Muscle of back (tissue), 13 donors: ENCODE measurements at places on chromosomes 4 and X.
A peak's percentile ranks its signal among the peaks of the same experiment; 100 is the strongest.

- DNase-seq = peak; percentile 70
These were observed 47.8 kb upstream of the SETD7 start for GRCh38 chr4:139603576-139604410.

DNA sequence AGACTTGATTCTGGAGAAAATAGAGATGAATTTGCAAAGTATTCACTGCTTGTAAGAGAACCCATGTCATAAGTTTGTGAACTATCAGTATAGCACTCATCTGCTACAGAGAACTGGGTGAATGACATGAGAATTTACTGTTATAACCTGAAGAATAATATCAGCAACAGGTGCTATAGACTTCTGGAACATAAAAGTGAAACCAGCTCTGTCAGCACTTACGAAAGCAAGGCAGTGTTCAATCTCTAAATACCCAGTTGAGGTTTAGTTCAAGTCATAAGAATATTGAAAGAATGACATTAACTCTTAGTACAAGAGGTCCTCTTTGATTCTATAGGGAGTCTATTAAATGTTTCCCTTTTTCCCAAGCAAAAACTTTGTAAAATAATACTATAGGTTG is 232.9 kb upstream of the ANKRD50 start:
- no peak for DNase-seq

- DNase-seq = no peak
These were observed 106.1 kb downstream of the NHS start for GRCh38 chrX:17481086-17481485.

- DNase-seq = no peak
These were observed 58.1 kb downstream of the ADGRG2 start for GRCh38 chrX:19064175-19064574.

DNA sequence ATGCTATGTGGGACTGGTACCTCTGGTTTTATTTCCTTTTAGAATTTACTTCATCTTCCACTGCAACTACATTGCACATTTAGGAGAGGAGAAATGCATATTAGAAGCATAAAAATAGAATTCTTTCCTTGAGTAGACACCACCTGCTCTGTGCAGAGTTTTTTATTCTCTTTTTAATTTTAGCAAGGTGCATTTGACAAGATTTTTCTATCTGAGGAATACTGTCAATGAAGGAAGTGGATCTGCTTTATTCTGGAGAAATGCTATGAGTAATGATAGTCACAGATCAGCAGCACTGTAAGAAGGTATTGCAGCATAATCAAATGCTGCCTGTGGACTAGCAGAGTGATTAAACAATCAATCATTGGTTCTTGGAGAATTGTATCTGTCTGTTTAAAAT is 1038.3 kb downstream of the RAPGEF2 start:
- no peak for DNase-seq

GRCh38 chrX:67693928-67694327 is 150.1 kb downstream of the AR start:
- no peak for DNase-seq

GRCh38 chr4:74254386-74254785 is 53.9 kb upstream of the EPGN start:
- no peak for DNase-seq

GRCh38 chrX:54415534-54416350 is 24.5 kb upstream of the TSR2 start:
- no peak for DNase-seq

- DNase-seq = no peak
These were observed 68.5 kb downstream of the GAB1 start for GRCh38 chr4:143405075-143405730.

GRCh38 chr4:73821325-73821724 is 15.2 kb upstream of the CXCL6 start:
- DNase-seq = no peak

GRCh38 chr4:7727749-7728148 is 211.9 kb downstream of the AFAP1 start:
- DNase-seq = no peak

- no peak for DNase-seq
These were observed 105.0 kb downstream of the RAB28 start for GRCh38 chr4:13378973-13379759.
